Activated CD4-positive, alpha-beta memory T cell treated with anti-CD3 and anti-CD28 coated beads for 36 hours (primary cell): ENCODE measurements at places on chromosomes 13 and 19.

DNA sequence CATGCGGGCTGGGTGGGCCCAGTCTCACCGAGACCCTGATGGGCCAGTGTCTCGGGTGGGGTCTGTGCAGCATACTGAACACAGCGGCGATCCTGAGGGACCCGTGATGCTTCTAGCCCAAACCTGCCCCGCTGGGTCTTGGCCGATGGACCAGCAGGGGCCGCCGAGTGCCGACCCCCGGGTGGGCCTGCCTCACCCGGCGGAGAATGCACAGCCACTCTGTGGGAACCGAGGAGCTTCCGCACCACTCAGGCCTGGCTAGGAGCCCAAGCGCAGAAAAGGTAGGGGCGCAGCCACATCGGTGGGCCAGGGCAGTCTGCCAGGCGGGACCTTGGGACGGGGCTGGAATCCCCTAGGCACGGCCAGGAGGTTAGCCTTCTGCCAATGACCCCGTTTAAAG lies 72.6 kb downstream of the TEX26 start:
- DNase-seq: no peak

DNA sequence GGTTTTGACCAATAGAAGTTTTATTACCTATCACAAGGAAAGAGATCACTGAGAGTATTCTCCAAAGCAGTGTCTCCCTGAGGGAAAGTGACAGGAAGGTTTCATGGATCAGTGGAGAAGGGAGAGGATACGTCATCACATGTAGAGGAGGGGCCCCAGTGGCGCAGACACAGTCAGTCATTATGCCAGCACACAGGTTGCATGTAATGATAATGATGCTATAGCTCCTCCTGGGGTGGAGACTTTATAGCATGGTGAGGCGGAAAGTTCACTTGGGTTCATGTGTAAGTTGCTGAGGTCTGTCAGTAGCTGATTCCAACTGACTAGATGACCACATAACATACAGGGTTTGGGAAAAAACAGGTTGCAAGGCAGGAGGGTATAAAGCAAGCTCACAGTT lies 88.8 kb downstream of the FNDC3A start:
- DNase-seq: no peak

DNA sequence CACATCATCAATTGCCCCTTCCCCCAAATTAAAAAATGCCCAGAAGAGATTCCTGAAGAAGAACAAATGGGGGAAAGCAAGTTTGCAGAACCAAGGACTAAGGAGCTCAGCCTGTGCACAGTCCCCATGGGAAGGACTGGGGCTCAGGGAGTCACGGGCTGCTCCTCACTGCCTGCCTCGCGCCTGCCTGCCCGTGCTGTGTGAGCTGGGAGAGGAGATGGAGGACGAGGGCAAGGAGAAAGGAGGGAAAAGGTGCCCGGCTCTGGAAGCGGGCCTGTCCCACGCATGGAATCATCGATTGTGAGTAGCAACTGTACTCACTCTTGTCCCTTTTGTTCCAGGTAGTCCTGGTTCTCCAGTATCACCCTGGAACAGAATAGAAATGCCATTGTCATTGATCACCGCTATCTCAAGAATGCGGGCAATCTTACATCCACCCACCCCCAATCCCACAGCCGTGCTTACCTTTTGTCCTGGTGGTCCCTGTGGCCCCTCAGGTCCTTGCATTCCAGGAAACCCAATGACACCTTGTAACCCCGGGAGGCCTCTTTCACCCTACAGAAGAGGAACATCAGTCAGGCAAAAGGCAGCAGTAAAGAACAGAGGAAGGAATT lies 93.4 kb downstream of the COL4A1 start:
- no peak for DNase-seq

DNA sequence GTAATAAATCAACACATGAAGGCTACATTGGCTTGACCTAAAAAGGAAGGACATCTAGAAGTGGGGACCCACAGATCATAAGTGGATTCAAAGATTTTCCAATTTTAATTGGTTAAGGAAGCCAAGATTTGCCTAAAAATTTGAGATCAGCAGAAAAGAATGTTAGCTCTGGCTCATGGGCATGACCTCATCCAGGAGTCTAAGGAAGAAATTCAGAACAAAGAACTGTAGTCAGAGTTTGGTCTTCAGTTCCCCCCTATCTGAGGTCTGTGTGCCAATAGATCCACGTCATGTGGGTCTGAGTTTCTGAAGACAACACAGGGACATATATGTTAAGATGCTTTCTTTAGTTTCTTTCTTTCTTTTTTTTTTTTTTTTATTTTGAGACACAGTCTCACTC lies 648.8 kb upstream of the SPRY2 start:
- DNase-seq: no peak

GRCh38 chr13:32033744-32034143 lies 2.2 kb downstream of the FRY start:
- no peak for DNase-seq
